Thoracic aorta (tissue), 2 donors: ENCODE measurements at places on chromosomes 6 and 20. TPM values are rescaled to one million over a fixed set of nuclear protein-coding genes. Genes with fewer than 3 reads are reported as not detected.

GRCh38 chr6:83514866-83515466, 2.6 kb downstream of the PRSS35 start:
- no peak for DNase-seq

Gene CLPSL1
- total RNA-seq: not detected

DNA sequence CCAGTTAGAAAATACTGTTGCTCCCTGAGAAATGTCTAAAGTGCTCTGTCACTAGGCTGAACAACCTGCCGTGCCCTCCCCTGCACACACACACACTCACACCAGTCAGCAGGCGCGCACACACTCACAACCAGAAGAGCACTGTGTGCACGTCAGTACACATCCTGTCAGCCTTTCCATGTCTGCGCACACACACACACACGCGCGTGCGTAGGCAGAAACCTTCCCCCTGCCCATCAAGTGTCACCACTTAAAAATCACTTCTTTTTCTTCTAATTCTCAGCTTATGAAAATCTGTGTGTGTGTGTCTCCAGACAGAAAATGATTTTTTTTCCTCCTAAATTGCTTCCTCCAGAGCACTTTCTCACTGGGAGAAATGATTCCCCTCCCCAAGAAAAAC, 100.3 kb downstream of the EDN3 start:
- no peak for DNase-seq

DNA sequence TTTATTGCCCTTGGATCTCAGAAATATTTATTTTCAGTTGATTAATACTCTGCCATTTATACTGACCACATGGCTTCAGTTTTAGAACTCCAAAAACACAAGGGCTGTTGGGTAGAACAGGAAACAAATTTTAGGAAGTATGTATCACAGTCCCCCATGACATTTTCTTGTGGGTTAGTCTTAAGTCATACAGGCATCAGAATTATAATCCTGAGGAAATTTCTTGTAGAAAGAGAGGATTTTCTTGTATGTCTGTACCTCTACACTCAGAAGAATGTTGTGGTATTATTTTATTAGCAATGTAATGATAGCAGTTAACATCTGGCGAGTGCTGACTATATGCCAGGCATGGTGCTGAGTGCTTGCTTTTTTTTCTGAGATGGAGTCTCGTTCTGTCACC, 302.9 kb downstream of the CLIC5 start:
- no peak for DNase-seq

DNA sequence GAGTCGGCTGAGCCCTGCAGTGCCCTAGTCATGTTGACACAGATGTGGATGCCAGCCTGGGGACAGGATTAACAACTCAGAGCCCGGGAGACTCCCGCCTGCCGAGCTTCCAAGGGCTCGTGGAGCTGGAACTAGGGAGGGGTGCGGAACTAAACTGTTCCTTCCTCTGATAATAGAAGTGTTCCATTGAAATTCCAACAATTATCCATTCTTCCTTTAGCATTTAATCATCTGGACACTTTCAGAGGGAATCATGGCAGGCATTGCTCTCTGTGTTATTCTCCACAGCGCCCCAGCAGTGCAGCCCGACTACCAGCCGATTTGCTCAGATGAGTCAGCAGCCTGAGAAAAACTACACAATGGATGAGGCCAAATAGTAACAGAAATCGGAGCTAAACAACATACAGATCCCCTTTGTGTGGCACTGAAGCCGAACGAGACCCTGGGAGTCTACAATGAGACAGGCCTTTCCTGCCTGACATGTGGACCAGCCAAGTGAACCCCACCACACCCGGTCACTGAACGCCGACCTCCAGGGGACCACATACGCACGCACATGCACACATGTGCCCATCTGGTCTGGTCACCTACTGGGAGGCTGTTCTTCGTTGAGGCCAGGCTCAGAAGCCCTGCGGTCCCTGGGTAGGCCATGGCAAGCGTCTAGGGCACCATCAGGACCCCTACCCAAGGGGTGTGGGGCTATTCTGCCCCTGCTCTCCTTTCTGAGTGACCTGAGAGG, 238.4 kb upstream of the AFDN start:
- DNase-seq: no peak

DNA sequence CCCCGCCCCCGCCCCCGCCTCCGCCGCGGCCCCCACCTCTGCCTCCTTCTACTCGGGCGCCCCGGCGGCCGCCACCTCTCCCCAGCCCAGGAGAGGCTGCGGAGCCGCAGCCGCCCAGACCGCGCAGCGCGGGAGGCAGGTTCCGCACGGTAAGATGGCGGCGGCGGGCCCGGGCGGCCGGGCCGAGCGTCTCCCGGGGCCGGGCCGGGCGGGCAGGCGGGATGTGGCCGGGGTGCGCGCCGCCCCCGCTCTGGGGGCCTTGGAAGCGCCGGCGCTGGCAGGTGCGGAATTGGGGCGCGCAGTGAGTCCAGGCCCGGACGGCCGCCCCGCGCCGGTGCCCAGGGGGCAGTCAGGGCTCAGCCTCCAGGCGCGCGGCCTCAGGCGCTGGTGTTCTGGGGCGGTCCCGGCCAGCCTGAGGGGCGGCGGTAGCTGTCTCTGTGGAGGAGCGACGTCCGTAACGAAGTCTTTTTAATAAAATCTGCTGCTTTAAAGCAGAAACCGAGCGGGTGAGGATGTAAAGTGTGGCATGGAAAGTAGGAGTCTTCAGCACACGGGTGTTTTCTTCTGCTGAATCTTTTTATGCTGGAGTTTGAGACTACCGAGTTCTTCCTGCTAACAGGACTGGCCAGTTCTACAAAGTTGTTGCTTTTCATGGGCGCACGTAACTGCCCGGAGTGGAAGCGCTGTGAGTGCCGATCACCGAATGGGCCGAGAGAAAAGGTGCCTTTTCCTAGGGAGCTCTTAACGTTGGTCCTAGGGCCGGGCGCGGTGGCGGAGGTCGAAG, at the start of gene GID8:
Gene GID8 (plus strand): TSS at position 43 of the 784 bp plus-strand sequence. CDS start 3,356 bp downstream, outside the sequence.
- no peak for DNase-seq

GRCh38 chr6:82217018-82217586, 30.4 kb downstream of the IBTK start:
- no peak for DNase-seq

GRCh38 chr6:52263709-52264540, 19.6 kb upstream of the IL17F start:
- DNase-seq: no peak

DNA sequence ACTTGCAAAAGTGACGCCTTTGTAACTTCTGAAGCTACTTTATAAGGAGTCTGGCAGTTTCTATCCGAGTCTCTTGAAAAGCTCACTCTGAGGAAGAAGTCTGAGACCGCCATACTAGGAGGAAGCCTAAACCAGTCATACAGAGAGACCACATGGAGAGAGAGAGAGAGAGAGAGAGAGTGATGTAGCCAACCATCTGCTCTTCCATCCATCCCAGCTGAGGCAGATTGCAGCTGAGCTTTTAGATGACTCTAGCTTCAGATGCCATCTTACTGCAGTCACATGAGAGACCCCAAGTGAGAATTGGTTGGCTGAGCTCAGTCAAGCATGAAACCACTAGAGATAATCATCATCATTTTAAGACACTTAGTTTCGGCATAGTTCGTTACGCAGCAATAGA, 15.0 kb upstream of the DTNBP1 start:
- no peak for DNase-seq

- DNase-seq: no peak
Measured at GRCh38 chr6:51396583-51396982, 577.9 kb downstream of the TFAP2B start.

- DNase-seq: no peak
Measured at GRCh38 chr6:17710331-17710730, 3.6 kb upstream of the NUP153 start.
